ENCODE measurements at places on chromosomes 7 and 10. TPM values are rescaled to one million over a fixed set of nuclear protein-coding genes. Genes with fewer than 3 reads are reported as not detected.

IKZF5 gene
- total RNA-seq = 2.3 TPM

DNA sequence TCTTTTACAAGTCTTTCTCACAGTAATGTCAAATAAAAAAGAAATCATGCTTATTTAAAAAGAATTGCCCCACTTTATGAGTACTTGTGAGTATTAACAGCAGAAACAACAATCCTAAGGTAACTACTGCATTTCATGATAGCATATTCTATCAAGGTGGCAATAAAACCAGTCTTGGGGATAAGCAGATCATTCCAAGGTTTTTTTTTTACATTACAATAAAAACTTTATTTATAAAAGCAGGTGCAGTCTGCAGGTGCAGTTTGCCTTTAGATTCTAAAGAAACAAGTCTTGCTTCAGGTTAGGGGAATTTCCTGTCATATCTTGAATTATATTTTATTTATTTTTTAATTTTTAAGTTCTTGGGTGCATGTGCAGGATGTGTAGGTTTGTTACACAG, 10.7 kb upstream of the ANK3 start:
- no peak for DNase-seq

MICALL2 gene
- 8.7 TPM for total RNA-seq

GRCh38 chr7:37510043-37510634, 61.5 kb upstream of the ELMO1 start:
- peak; percentile 41 for DNase-seq

DNA sequence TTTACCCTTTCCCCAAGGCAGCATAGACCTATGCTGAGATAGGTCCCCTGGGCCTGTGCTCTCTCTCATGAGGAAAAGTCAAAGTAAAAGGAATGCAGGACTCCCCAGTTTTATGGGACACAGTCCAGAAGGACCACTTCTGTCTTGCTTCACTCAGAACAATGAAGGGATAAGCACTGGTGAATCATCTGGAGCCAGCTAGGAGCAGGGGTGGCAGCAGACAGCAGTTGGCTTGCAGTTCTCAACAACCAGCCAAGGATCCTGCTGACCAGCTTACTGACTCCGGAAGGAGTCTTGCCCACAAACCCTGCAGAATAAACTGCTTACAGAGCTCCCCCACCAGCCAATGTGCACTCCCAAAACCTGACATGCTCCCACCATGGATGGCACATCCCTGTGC, 152.1 kb upstream of the GHITM start:
- DNase-seq = no peak

- peak; percentile 6 for DNase-seq
Observed at GRCh38 chr10:100827819-100828737, 82.7 kb downstream of the PAX2 start.

GRCh38 chr7:139104091-139104450, 5.4 kb downstream of the ZC3HAV1 start:
- no peak for DNase-seq

- no peak for DNase-seq
Observed at GRCh38 chr7:121831801-121832200, 41.2 kb upstream of the PTPRZ1 start.

DNA sequence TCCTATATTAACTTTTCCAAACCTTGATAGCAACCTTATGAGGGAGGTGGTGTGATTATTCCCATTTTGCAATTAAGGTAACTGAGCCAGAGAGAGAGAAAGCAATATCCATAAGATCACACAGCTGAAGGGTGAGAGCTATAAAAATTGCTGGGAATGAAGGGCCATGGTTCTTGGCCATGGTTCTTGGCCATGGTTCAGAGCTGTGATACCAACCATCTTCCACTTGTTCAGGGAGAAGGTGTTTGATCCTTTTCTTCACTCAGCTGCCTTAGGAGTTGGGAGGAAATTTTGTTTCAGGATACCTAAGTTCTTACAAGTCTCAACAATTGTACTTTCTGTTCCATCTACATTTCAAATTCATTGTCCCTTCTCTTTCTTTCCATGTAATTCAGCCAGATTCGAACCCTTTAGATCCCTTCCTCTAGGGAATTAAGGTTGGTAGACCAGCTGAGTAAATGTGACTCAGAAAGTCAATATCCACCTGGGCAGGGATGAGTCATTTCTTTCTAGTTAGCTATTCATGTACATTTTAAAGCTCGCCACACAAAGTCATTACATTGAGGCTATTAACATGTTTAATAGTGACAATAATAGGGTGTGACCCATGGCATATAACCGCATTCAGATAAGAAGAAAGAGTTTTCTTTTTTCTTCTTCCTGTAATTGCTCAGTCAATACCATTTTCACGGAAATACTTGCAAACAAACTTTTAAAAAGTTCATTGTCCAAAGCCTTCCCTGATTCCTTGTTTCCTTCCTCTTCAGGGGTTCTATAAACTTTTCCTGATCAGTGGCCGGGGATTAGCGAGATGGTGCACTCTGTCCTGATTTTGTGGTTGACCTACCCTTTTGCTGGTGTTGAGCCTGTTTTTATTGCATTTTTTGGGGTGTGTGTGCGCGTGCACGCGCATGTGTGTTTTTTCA, 143.4 kb downstream of the TCF7L2 start:
- peak; percentile 59 for DNase-seq

All from dermis microvascular lymphatic vessel endothelial cell (primary cell).